Thyroid gland (tissue), 4 donors: ENCODE measurements at places on chromosomes 7 and 10.

- DNase-seq, result no peak
Observed at GRCh38 chr10:44853148-44853734, 57.9 kb upstream of the TMEM72 start.

DNA sequence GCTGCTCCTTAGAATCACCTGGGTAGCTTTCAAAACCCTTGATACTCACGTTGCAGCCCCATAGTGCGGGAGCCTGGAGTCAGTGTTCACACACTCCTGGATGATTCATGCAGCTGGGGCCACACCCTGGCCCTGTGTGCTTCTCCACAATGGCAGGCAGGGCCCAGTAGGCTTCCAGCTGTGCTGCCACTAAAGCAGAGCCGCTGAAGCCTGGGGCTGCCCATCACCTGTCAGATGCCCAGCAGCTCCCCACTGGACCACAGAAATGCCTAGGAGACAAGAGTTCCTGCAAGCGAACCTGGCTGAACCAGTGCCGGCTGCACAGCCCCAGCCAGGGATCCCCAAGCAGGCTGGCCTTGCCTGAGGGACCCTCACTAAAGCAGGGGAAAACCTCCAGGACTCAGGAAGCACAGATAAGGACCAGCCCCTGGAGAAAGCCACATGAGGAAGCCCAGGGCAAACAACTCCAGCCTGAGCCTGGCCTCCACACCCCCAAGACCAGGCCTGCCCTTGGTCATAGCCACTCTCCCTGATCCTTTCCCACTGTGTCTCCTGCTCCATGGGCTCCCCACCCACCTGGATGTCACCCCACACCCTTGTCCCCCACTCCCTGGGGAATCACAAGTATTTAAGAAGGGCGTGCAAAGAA, 111.9 kb downstream of the GRID1 start:
- DNase-seq, result no peak

- no peak for DNase-seq
Observed at GRCh38 chr10:36448760-36449691, 676.4 kb upstream of the ANKRD30A start.

- DNase-seq, result no peak
Observed at GRCh38 chr7:36668080-36668479, 56.2 kb downstream of the AOAH start.

- DNase-seq, result peak; percentile 32
Observed at GRCh38 chr7:99997545-99998137, 17.8 kb upstream of the ZKSCAN1 start.

DNA sequence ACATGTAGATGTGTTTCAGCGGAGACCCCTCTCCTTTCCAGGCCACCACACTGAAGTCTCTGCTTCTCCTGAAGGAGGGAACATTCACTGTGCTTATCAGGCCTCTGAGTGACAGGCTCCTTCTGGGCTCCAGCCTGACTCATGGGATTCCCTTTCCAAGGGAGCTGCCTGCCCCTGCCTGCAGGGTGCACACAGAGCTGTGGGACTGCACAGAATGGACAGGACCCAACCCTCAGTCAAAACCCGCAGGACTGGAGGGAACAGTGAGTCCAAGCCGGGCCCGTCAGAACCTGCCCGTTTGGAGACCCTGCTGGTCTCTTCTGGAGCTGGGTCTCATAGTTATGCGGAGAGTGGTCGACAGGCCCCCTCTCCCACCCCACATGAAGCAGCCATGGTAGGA, 32.6 kb downstream of the PLAC9 start:
- DNase-seq, result no peak

GRCh38 chr7:93973134-93973533, 31.0 kb downstream of the BET1 start:
- no peak for DNase-seq

DNA sequence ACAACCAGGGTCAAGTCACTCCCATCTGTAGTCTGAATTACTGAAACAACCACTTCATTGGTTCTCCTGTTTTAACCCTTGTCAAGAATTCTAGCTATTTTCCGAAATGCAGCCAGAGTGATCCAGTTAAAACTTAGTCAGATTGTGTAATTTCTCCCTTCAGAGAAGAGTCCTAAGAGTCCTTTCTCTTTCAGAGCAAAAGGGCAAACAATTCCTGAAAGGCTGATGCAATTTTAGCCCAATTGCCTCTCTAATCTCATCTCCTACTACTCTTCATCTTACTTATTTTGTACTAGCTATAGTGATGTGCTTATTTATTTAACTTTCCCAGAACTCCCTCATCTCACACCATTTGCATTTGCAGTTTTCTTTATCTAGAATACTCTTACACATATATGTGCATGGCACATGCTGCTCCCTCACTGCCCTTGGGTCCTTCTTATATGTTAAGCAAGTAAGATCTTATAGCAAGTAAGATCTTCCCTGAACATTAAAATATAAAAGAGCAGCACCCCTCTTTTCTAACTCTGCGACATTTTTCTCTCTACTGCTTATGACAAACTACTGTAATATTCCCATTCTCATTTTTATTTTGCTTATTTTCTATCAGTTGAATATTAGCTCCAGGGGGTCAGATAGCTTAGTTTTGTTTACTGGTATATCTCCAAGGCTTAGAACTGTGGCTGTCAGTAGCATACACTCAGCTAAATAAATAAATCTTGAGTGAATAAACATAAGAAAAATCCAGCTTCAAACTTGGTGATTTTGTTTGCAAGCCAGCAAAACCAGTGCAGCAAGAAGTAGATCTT, 44.6 kb downstream of the HGF start:
- no peak for DNase-seq
